Spleen (tissue), 13 donors: ENCODE measurements at places on chromosomes 3 and 15. TPM values are rescaled to one million over a fixed set of nuclear protein-coding genes. Genes with fewer than 3 reads are reported as not detected.

- no peaks in the 10 kb centered on the region for H3K4me1 ChIP-seq
- H3K36me3 ChIP-seq = no peaks in the 10 kb centered on the region
- H3K27me3 ChIP-seq = no peaks in the 10 kb centered on the region
- no peak for DNase-seq
- no peak overlapping the region for H3K4me3 ChIP-seq
Measured at GRCh38 chr3:171157286-171157685, 130.8 kb upstream of the SLC2A2 start.

DNA sequence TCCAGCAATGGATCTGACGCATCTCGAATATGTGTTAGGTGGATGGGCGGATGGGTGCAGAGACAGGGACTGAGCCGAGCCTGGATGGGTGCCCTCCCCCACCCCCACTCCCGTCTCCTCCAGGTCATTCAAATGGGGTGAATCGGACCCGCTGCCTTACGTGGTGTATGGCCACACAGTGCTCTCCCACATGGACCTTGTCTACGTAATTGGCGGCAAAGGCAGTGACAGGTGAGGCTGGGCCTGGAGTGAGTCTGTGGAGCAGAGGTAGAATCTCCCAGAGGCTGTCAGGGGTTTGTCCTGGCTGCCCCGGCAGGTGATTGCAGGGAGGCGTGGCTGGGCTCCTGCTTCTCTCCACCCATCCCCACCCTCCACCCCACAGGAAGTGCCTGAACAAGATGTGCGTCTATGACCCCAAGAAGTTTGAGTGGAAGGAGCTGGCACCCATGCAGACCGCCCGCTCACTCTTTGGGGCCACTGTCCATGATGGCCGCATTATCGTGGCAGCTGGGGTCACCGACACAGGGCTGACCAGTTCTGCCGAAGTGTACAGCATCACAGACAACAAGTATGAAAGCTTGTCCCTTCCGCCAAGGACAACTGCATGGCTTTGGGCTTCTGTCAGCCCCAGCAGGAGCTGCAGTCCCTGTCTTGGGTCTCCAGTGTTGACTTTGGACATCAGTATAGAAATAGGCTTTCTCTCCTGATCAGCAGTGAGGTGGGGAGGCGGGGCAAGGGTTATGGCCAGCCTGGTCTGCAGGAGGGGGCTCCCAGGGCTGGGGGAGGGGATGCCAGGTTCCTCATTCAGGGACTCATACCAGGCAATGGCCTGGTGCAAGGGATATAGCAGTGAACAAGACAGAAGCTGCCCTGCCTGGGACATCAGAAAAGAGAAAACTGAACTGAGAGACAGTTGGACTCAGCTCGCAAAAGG, 3.4 kb downstream of the KLHL40 start:
- no peak overlapping the region for H3K27ac ChIP-seq
- peak; percentile 41 for DNase-seq
- peaks cover 7% of the 10 kb centered on the region for H3K4me1 ChIP-seq
- peaks cover 22% of the 10 kb centered on the region for H3K27me3 ChIP-seq
- H3K36me3 ChIP-seq = no peaks in the 10 kb centered on the region

DNA sequence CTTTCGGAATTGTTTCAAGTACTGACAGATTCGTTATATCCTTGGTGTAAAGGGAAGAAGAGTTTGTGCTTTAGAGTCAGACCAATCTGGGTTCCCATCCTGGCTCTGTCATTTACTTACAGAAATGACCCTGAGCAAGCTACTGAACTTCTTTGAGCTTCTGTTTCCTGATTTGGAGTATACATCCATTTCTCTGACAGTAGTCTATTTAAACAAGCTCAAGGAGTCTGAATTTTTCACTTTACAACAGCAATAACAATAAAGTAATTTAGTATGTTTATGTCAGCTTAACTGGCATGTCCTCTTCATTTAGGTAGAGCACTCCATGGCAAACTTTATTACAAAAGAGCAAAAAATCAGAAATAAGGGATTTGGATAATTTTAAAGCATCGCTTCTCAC, 27.8 kb downstream of the FAM98B start:
- H3K4me3 ChIP-seq = no peak overlapping the region
- H3K27ac ChIP-seq = no peak overlapping the region
- no peaks in the 10 kb centered on the region for H3K4me1 ChIP-seq
- no peak for DNase-seq

DNA sequence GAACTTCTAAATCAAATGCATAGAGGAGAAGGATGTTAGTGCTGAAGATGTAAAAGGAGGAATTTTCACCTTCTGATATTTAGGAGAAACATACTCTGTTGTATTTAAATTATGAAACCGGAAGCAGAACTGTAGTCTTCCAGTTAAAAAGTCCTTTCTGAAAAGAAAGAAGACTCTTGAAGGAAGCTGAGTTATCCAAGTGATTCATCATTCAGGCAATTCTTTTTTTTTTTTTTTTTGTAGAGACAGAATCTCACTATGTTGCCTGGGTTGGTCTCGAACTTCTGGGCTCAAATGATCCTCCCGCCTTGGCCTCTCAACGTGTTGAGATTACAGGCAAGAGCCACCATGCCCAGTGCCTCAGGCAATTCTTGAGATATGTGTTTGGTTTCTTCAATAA, 424.8 kb upstream of the TPM1 start:
- no peak overlapping the region for H3K4me3 ChIP-seq
- no peaks in the 10 kb centered on the region for H3K4me1 ChIP-seq
- DNase-seq = no peak
- H3K36me3 ChIP-seq = no peaks in the 10 kb centered on the region

GRCh38 chr3:12643724-12644123, 20.2 kb downstream of the RAF1 start:
- no peak overlapping the region for H3K4me3 ChIP-seq
- peaks cover 13% of the 10 kb centered on the region for H3K4me1 ChIP-seq
- H3K36me3 ChIP-seq = no peaks in the 10 kb centered on the region

The FOXP1 gene
- 166 TPM for total RNA-seq

- H3K27me3 ChIP-seq = no peaks in the 10 kb centered on the region
- no peak for DNase-seq
- no peak overlapping the region for H3K27ac ChIP-seq
- H3K36me3 ChIP-seq = no peaks in the 10 kb centered on the region
- no peak overlapping the region for H3K4me3 ChIP-seq
Measured at GRCh38 chr15:71595846-71596553, 214.4 kb upstream of the NR2E3 start.

- no peaks in the 10 kb centered on the region for H3K36me3 ChIP-seq
- H3K27me3 ChIP-seq = no peaks in the 10 kb centered on the region
- no peak overlapping the region for H3K27ac ChIP-seq
- DNase-seq = no peak
Measured at GRCh38 chr3:146262371-146263110, 11.6 kb upstream of the PLSCR4 start.

The DPPA4 gene
- total RNA-seq = 0.52 TPM

GRCh38 chr15:88637436-88637835, 1.4 kb upstream of the ISG20 start:
- peak overlapping the region; percentile 95 for H3K27ac ChIP-seq
- no peak overlapping the region for H3K4me3 ChIP-seq
- no peaks in the 10 kb centered on the region for H3K27me3 ChIP-seq
- DNase-seq = peak; percentile 69

DNA sequence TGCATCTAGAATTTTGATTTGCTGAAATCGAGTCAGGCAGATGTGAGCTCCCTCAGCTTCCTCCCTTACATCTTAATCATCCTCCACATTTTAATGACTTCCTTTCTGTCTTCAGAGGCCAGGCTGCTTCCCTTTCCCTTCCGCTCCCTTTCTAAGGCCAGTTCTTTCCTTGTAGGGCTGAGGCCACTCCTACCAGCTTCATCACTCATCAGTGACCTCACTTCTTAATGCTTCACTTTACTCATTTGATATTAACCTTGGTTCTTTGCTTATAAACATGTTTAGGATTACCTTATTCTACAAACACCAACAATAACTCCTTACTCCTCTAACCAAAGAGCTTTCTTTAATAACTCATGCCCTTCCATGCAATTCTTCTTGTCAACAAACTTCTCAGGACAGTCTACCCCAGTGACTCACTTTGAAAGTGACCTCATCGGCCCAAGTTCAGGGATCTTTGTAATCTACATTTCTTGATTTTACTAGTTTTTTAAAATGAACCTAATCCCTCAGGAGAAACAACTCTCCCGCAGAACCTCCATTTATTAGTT, 23.9 kb downstream of the ILDR1 start:
- peaks cover 64% of the 10 kb centered on the region for H3K4me1 ChIP-seq
- no peak for DNase-seq
- H3K4me3 ChIP-seq = no peak overlapping the region
- H3K27ac ChIP-seq = peak overlapping the region; percentile 75
- no peaks in the 10 kb centered on the region for H3K27me3 ChIP-seq

The SLCO2A1 gene
- total RNA-seq = 79.5 TPM

- no peaks in the 10 kb centered on the region for H3K27me3 ChIP-seq
- peaks cover 44% of the 10 kb centered on the region for H3K4me1 ChIP-seq
- DNase-seq = no peak
- H3K27ac ChIP-seq = no peak overlapping the region
- no peaks in the 10 kb centered on the region for H3K36me3 ChIP-seq
- H3K4me3 ChIP-seq = no peak overlapping the region
Measured at GRCh38 chr15:67039384-67040075, 25.9 kb upstream of the SMAD3 start.

DNA sequence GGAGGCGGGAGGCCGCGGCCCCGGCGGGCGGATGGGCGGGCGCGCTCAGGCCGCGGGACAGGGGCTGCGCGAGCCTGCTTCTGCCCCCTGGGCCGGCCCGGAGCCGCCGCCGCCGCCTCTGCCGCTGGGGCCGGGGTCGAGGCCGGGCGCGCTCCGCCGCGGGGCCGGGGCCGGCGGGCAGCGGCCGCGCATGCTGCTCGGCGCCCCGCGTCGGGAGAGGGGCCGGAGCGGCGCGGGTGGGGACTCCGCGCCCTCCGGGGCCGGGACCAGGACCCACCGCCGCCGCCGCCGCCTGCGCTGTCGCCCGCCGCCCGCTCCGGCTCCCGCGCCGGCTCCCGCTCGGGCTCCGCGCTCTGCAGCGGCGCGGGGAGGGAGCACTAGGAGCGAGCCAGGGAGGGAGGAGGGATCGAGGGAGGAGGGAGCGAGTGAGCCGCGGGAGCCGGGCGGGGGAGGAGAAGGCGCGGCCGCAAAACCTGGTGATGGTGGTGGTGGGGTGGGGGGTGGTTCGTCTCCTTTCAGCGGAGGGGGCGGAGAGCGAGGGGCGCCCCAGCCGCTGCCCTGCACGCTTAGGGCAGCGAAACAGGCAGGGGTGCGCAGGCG, at the start of gene LINGO1:
Gene LINGO1 (minus strand): TSS at position 379 of the 600 bp plus-strand sequence. CDS start 597 bp downstream, outside the sequence.
- H3K36me3 ChIP-seq = no peaks in the 10 kb centered on the region
- peaks cover 12% of the 10 kb centered on the region for H3K4me1 ChIP-seq
- peaks cover 30% of the 10 kb centered on the region for H3K27me3 ChIP-seq
- peak within 1 kb of the TSS; percentile 47 for H3K4me3 ChIP-seq

The RCCD1 gene
- 6.9 TPM for total RNA-seq

DNA sequence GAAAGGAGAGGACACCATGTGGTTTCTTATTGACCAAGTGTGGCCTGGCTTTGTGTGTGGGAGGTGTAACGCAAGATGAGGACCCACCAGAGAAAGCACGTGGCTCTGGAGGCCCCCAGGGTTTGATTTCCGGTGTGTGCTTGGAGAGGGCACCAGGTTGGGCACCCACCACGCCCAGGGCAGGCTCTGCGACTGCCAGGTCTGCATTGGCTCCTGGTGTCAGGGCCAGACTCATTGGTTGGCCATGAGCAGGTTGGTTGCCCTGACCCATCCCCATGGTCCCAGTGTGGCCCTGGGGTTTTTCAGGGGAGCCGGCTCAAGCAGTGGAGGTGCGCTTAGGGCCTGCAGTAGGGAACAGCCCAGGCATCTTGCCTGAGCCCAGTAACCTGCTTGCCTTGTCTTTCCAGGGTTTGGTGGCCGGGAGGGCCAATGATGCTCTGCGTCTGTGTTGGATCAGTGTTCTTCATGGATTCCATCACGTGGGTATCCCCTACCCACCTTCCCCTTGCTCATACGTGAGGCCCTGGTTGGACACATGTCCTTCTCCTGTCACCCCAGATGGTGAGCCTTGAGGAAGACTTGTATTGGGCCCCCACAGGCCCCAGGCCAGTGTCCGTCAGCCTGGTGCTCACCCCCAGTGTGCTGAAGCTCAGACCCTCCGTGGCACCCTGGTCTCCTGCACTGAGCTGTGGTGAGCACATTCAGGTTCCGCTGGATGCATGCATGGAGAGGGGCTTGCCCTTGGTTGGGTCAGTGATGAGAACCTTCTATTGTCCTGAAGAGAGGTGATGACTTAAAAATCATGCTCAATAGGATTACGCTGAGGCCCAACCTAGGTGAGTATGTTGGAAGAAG, 193.9 kb downstream of the UBE3A start:
- H3K4me1 ChIP-seq = no peaks in the 10 kb centered on the region
- DNase-seq = peak; percentile 56
- H3K36me3 ChIP-seq = no peaks in the 10 kb centered on the region
- H3K4me3 ChIP-seq = no peak overlapping the region
- no peak overlapping the region for H3K27ac ChIP-seq

- DNase-seq = no peak
- no peaks in the 10 kb centered on the region for H3K36me3 ChIP-seq
- no peak overlapping the region for H3K27ac ChIP-seq
- no peaks in the 10 kb centered on the region for H3K4me1 ChIP-seq
Measured at GRCh38 chr3:189890496-189890895, 230.2 kb downstream of the P3H2 start.

The TTLL3 gene
- 78.9 TPM for total RNA-seq

- no peak for DNase-seq
- no peak overlapping the region for H3K27ac ChIP-seq
- no peaks in the 10 kb centered on the region for H3K27me3 ChIP-seq
- H3K36me3 ChIP-seq = no peaks in the 10 kb centered on the region
- no peak overlapping the region for H3K4me3 ChIP-seq
- no peaks in the 10 kb centered on the region for H3K4me1 ChIP-seq
Measured at GRCh38 chr15:39502082-39502447, 78.8 kb upstream of the THBS1 start.

The DTWD1 gene
- 22.8 TPM for total RNA-seq

The PSTPIP1 gene
- total RNA-seq = 85.4 TPM

The SPATA12 gene
- not detected for total RNA-seq

DNA sequence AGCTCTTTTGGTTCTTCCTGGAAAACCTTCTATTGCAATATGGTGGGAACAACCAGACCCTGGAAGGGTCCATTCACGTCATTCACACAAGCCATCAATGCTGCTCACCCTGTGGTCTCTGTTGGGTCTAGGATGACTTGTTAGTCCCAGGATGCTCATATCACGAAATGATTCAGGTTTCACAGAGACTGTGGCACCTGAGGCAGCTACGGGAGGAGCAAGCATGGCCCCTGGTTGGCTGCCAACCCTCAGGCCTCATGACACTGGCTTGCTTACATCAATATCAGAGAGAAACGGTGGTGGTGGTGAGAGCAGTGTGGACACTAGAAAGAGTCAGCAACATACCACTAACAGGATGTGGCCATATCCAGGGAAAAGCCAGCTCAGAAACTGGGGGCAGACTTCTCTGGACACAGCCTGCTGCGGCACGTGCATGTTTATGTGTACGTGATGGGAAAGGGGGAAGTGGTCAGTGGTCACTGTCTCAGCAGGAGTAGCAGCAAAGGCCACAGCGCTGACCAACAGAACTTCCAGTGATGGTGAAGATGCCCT, 208.9 kb upstream of the ST8SIA2 start:
- H3K4me1 ChIP-seq = no peaks in the 10 kb centered on the region
- no peak overlapping the region for H3K4me3 ChIP-seq
- no peaks in the 10 kb centered on the region for H3K36me3 ChIP-seq
- H3K27ac ChIP-seq = no peak overlapping the region
- peaks cover 8% of the 10 kb centered on the region for H3K27me3 ChIP-seq
